ENCODE measurements at places on chromosomes 1 and 21.

DNA sequence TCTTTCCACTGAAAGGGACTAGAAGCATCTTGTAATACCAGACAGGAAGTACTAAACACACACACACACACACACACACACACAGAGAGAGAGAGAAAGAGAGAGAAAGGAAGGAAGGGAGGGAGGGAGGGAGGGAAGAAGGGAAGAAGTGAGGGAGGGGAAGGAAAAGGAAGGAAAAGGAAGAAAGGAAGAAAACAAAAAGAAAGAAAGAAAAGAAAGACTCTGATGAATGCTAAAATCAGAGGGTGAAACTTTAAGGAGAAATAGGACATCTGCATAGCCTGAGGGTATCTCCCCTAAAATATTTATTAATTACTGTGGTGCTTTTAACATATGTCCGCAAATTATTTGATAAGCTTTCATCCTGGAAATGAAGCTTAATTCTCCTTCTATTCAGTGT, 10.6 kb downstream of the TRIT1 start:
- DNase-seq, result no peak

GRCh38 chr1:42888013-42888633, 41.7 kb downstream of the ZNF691 start:
- DNase-seq, result peak; percentile 36

DNA sequence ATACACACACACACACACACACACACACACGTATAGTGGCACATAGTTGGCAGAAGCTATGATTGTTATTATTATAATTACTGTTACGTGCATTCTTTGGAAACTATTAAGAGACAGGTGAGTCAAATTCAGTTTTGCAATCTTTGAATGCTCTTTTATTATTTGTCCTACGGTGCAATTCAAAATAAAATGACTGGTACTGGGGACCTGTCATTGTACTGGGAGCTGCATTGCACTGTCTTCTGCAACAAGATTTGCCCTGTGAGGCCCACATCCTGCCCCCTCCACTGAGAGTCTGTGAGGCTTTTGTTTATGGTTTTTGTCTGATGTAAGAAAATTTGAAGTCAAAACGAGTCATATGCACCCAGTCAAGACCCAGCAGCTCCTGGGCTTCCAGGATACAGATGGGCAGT, 1.9 kb downstream of the LY9 start:
- no peak for DNase-seq

GRCh38 chr1:10171995-10172669, 38.2 kb upstream of the KIF1B start:
- no peak for DNase-seq
